ENCODE measurements at places on chromosomes 6 and 20.

DNA sequence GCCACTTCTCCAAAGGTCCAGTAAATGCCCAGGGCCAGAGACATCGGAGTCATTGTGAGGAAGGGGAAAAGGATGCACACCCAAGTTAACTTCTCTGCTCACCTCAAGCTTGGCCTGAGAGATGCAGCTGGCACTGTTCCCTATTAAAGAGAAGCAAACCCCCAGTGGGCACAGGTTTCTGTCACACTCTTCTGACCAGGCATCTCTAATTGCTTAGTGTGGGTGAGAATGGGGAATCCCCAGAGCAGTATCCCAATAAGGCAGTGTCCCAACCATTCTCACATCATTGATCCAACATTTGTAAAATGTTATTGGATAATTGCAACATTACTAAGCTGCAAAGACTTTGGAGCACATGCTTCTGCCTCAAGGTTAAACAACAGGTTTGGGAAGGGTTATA, 232.3 kb downstream of the ADGRG6 start:
- no peak for DNase-seq

- DNase-seq = no peak
Observed at GRCh38 chr6:36142971-36143838, 12.9 kb downstream of the MAPK13 start.

DNA sequence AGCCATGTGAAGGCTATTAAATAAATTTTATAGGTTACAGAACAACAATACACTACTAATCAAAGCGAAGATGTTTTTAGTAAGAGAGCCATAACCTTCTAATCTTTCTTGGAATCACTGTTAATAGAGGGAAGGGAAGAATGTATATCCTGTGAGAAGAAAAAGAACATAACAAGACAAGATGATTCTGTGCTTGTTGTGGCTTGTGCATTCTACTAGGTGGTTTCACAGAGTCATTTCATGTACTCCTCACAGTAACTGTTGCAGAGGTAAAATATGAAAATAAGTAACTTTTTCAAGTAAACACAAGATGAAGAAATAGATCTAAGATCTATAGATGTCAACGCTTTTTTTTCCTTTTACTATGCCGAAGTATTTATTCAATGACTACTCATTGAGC, 116.9 kb upstream of the FAM83B start:
- DNase-seq = no peak

GRCh38 chr6:158717341-158718330, 67.8 kb downstream of the SYTL3 start:
- DNase-seq = no peak
